ENCODE measurements at places on chromosomes 3 and 15.

GRCh38 chr15:33104212-33104611 lies 90.3 kb downstream of the FMN1 start:
- DNase-seq, result no peak

- no peak for DNase-seq
These were observed 16.3 kb downstream of the ITGA11 start for GRCh38 chr15:68415501-68416157.

DNA sequence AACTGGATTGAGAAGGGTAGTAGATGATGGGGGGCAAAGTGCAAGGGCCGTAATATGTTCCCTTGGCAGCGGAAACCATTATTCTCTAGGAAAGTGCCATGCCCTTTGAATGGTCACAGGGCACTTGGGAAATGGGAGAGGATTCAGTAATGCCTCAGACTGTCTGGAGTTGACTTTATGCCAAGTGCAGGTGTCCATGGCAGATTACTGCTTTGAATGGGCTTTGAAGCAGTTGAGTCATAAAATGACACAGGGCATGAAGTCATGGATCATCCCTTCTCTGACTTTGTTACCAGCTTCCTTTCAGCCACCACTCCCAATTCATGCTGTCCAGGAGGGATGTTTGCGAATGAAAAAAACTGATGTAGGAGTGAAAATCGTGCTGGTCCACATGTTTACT lies 20.1 kb downstream of the AADACL2 start:
- no peak for DNase-seq

- no peak for DNase-seq
These were observed 80.0 kb upstream of the TMC3 start for GRCh38 chr15:81454024-81454423.

DNA sequence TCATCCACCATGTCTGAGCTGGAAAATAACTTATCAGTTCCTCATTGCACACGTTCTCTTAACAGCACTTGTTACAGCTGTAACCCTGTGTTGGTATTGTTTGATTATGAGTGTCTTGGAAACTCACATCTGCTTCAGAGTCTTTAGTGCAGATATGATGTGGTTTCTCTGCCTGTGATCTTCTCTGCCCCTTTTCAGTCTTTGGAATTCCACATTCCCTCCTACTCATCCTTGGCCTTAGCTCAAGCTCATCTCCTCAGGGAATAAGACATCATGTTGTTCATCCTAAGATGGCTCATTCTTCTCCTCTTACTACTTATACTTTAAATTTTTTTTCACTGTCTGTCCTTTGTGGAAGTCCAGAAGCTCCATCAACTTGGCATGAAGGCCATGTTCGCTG lies 77.7 kb downstream of the SYNPR start:
- DNase-seq, result no peak

DNA sequence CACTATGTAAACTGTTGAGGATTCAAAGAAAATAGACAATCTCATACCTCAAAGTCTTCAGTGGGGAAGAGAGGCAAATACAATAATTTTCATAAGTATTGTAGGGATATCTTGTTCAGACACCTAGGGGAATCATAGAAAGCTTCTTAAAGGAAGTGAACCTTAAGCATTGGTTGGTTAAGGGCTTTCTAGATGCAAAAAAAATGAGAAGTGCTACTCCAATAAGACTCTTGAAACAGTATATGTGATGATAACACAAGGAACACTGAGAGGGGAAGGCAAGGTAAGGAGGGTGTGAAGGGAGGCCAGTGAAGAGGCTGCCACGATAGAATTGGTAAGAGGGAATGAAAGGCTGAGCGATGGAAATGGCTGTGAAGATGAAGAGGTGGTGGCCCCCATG lies 104.1 kb downstream of the TPRG1 start:
- no peak for DNase-seq

All from head of caudate nucleus (tissue), 42 donors.